MM.1S (cell line): ENCODE measurements at places on chromosomes 4 and X.

- DNase-seq = no peak
Observed at GRCh38 chrX:48474127-48474526, 1.9 kb upstream of the FTSJ1 start.

DNA sequence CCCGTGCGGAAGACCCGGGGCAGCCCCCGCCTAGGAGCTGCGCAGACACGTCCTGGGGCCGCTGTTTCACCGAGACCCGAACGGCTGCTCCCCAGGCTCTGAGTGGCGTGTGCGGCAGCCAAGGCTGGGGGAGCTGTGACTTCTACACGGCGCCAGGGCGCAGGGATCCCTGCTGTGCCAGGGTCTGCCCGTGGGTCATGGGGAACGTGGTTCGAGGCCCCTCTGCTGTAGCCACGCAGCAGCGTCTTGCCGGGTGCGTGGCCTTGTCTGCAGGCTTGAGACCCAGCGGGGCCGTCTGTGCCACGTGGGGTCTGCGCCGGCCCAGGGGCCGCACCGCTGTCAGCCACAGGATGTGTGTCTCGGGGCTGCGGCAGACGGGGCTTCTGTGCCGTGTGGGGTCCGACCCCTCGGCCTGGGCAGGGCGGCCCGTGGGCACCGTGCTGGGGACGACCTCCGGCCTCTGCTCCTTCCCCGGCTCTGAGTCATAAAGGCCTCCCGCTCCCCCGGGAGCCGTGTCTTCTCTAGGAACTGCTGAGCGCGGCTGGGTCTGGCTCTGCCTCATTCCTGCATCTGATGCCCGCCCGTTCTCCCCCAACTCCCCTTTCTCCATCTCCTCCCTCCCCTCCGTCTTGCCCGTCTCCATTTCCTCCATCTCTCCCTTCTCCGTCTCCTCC, 12.7 kb upstream of the GTPBP6 start:
- DNase-seq = no peak

GRCh38 chrX:55593756-55594257, 29.4 kb upstream of the FOXR2 start:
- DNase-seq = no peak

DNA sequence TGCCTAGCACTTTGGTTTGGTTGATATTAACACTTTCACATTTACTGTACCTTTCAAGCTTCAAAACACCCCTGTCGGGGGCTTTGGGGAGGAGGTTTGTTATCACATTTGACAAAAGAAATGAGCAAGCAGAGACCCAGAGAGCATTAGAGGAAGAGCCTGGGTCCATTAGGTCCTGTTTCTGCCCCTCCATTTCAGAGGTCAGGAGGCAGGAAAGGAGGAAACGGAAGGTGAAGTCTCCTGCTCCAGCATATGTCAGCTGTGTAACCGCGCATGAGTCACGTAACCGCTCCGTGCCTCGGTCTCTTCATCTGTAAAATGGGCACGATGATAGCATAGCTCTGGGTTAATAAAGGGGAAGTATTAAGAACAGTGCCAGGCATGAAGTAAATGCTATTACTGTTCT, 201.9 kb upstream of the BCOR start:
- no peak for DNase-seq

GRCh38 chr4:73828956-73829355, 7.5 kb upstream of the CXCL6 start:
- DNase-seq = no peak

- peak; percentile 2 for DNase-seq
Observed at GRCh38 chr4:47073647-47074046, 42.3 kb downstream of the GABRB1 start.

GRCh38 chrX:71052721-71053120, 15.4 kb downstream of the SNX12 start:
- DNase-seq = peak; percentile 6

DNA sequence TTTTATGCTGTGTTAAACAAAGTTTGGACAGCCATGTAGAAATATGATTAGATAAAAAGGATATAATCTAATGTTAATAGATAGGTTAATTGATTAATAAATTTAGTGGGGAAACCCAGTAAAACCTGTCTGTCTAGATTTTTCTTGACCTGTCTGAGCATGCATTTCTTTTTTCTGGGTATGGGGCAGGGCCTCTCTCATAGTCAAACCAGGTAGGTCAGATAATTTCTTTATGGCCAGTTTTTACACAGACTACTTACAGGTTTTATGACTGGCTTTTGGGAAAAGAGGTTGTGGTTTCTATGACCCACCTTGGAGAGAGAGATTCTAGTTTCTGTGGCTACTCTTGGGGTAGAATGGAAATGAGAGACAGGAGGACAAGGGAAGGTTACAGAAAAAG, 135.6 kb upstream of the EPHA5 start:
- DNase-seq = peak; percentile 48

- DNase-seq = no peak
Observed at GRCh38 chrX:154902408-154902807, 16.3 kb downstream of the F8A1 start.

DNA sequence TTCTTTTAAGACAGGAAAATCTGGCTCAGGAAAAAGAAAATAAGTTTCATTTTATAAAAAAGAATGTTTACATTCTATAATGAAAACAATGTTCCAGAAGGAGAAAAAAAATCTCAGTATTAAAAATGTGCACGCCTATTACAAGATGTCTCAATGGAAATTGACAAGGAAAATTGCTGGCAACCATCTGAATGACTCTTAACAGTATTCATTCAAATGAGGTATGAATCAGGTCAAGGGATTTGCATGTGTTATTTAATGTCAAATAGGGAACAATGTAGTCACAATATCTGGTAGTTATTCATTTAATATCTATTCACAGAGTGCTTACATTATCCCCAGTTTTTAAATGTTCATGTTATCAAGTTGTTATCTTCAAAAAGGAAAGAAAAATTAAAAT, 208.4 kb upstream of the TRAM1L1 start:
- no peak for DNase-seq

- DNase-seq = peak; percentile 79
Observed at GRCh38 chr4:17092736-17093437, 194.4 kb upstream of the LDB2 start.

GRCh38 chrX:68936608-68937007, 107.8 kb downstream of the EFNB1 start:
- DNase-seq = no peak

DNA sequence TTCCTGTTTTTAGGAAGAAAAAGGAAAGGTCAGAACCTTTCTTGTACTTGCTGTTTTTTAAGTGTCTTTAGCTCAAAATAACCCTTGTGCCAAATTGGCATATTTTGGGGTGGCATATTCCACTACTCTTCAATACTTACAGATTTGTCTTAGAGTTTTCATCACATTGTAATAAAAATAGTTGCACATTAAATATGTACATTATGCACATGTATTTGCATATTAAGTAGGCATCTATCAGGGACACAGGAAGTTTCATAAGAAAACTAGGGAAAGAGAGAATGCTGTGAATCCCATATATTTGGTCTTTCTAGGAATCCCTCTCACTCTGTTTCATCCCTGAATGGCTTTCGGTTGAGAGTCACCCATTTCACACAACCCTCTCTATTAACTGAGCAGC, 139.6 kb downstream of the LARP7 start:
- DNase-seq = no peak

- DNase-seq = no peak
Observed at GRCh38 chr4:132240081-132240480, 909.0 kb upstream of the PCDH10 start.

DNA sequence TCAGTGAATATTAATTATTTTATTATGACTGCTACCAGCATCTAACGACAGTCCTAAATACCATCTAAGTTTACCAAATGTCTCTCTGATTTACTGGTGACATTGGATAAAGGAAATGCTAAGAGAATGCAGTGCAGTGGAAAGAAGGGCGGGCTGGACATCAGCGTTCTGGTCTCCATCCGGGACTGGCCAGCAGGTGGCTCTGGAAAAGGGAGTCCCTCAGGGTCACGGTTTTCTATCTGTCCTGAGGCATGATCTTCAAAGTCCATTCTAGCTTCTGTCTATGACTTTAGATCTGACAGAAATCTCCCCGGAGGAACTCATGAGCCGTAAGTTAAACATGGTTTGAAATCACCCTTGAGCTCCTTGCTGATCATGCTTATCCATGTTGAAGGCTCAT, 3.3 kb downstream of the TRIM2 start:
- DNase-seq = no peak

GRCh38 chr4:113635739-113636437, 125.7 kb downstream of the CAMK2D start:
- DNase-seq = no peak

DNA sequence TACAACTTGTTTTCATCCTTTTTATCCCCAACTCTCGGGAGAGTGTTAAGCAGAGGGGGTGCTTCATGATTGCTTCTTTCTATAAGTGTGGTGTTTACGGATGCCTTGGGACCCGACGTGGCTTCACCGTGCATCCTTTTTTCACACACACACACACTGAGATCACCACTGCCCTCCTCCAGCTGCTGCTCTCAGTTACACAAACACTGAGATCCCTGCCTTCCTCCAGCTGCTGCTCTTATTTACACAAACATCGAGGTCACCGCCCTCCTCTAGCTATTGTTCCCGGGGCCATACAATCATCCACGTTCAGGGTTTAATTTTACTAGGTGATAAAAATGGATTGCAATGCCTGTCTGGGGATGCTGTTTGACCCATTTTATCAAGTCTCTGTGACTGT, 155.4 kb upstream of the FAM9B start:
- DNase-seq = no peak

DNA sequence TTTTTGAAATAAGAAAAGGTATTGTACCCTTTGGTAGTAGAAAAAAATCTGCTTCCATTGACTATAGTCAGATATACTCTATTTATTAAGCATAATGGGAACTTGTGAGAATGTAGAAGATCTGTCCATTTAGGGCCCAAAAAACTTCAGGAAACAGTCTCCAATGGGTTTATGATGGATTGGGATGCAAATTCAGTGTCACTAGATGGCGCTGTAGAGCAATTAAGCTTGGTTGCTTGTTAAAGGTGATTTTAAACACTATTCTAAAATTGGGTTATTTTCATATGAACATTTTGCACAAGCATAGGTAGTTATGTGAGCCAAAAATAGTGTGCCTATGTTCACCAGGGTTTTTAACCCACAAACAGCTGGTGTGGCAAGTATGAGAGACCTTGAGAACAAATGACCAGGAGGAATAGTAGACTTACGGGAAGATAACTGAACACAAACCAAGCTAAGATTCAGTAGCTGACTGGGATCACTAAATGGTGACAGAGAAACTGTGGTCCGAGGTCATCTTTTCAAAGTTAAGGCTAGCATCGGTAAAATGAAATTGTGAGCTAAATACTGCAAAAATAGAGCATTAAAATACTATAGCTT, 80.3 kb upstream of the LSM6 start:
- peak; percentile 35 for DNase-seq

- no peak for DNase-seq
Observed at GRCh38 chr4:151522866-151523519, 114.0 kb downstream of the FHIP1A start.

GRCh38 chrX:107716816-107717700, 58.5 kb downstream of the TSC22D3 start:
- peak; percentile 94 for DNase-seq

DNA sequence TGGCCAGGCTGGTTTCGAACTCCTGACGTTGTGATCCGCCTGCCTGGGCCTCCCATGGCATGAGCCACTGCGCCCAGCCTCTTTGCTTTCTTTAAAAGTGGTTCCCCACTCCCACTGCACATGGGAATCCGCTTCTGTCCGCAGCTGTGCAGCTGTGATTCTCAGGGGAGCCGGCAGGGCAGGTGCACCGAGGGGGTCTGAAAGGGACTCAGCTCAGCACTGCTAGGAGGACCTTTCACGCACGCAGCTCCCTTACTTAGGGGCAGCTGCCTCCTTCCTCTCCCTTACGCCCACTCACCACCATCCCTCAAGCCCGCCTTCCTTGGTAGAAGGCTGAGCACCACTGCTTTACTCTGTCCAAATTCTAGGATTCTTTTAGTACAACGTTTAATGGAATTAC, 40.4 kb upstream of the CYP4V2 start:
- peak; percentile 33 for DNase-seq

- DNase-seq = no peak
Observed at GRCh38 chr4:71602289-71602900, 181.5 kb downstream of the GC start.

DNA sequence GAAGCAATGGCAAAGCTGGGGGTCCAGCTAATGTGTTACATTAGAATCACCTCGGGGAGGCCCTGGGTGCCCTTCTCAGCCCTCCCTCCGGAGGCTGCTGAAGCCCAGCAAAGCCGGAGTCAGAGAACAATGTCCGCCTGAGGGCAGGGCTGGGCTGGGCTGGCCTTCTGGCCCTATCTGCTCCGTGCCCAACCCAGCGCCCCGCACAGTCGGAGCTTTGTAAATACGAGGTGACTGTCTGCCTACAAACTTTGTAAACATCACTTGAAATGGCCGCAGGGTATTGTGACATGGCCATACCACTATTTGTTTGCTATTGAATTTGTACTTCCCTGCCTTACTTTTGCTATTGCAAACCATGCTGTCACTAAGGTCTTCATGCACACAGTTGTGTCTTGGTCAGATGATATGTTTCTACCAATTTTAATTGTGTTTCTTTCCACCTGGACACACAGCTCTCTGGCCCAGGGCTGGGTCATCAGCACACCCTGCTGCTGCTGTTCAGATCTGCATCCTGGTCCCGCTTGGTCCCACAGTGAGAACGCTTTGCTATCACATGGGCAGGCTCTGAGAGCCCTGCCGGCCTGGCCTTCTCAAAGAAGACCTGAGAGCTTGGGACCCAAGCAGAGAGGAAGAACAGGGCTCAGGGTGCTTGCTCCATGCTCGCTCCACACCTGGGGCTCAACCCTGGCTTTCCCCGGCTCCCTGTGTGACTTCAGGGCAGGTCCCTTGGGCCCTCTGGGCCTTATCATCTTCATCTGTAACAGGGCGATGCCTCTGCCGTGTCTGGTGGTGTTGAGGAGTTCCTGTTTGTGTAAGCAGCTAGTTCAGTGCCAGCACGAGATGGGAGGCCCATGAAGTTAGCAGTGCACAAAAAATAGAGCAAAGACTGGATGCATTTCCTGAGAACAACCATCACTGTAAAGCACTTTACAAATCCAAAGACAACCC, 2.3 kb downstream of the S100P start:
- no peak for DNase-seq
